ENCODE measurements at places on chromosomes 6 and 20.

GRCh38 chr6:44253307-44254101 lies 3.8 kb downstream of the SLC35B2 start:
- peak; percentile 40 for DNase-seq

DNA sequence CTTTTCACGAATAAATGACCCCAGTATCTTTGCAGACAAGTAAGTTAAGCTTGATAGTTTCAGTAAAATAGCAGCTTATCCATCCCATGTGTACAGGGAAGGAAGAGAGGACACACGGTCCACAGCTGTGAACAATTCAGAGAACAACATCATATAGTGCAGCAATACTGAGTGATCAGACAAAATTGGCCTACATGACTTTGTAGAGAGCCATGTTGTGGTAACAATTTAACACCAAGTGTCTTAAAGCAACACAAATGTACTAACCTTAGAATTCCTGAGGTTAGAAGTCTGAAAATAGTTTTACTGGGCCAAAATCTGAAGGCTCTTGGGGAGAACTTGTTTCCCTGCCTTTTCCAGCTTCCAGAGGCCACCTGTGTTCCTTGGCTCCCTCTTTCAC lies 12.5 kb downstream of the FAM184A start:
- DNase-seq, result no peak

- no peak for DNase-seq
These were observed 9.2 kb downstream of the BEND3 start for GRCh38 chr6:107106165-107106564.

- no peak for DNase-seq
These were observed 57.1 kb downstream of the DOP1A start for GRCh38 chr6:83124553-83124952.

All from endothelial cell of umbilical vein (primary cell).